ENCODE measurements at places on chromosomes 13 and 19.

- DNase-seq, result no peak
These were observed 71.6 kb downstream of the SPRYD7 start for GRCh38 chr13:49864509-49864908.

- DNase-seq, result no peak
These were observed 20.0 kb downstream of the PNMA8A start for GRCh38 chr19:46451352-46451751.

- no peak for DNase-seq
These were observed 785.6 kb upstream of the KLHL1 start for GRCh38 chr13:70893832-70894231.

DNA sequence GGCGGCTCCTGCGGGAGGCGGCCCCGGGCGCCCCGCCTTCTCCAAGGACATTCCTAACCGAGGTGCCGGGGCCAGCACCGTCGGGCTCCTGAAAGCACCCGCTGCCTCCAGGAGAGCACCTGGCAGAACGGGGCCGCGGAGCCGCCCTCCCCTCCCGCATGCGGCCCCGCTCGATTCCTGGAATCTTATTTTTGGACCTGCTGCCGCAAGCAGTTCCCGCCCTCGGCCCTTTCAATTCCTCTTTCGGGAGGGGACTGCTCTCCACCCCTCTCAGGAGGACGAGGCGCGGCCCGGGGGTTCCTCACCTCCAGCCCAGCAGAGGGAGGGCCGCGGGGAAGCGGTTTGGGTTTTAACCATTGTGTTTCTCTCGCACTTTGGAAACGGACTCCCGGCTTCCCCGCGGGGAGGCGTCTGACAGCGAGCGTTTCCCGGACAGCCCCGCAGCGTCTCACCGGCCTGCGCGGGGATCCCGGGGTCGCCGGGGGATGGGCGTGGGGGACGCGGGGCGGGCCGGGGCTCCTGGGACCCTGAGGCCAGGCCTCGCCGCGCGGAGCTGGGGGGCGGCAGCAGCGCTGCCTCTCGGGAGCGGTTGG lies 849 bp downstream of the GAS6 start:
- DNase-seq, result no peak
